NCI-H1092 treated with DMSO at 0.1 percent for 48 hours (cell line): ENCODE measurements at places on chromosomes 2 and 18.

DNA sequence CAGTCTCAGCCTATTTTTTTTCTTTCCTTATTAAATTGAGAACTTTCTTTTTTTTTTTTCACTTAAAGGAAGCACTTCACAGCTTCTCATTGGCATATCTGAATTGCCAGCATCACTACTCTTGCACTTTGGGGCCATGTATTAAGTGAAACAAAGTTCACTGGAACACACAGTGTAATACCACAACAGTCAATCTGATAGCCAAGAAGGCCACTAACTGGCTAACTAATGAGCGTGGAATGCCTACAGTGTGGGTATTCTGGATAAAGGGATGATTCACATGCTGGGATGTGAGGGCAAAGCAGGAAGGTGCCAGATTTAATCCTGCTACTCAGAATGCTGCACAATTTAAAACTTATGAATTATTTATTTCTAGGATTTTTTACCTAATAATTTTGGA lies 11.7 kb upstream of the C18orf63 start:
- DNase-seq: no peak

DNA sequence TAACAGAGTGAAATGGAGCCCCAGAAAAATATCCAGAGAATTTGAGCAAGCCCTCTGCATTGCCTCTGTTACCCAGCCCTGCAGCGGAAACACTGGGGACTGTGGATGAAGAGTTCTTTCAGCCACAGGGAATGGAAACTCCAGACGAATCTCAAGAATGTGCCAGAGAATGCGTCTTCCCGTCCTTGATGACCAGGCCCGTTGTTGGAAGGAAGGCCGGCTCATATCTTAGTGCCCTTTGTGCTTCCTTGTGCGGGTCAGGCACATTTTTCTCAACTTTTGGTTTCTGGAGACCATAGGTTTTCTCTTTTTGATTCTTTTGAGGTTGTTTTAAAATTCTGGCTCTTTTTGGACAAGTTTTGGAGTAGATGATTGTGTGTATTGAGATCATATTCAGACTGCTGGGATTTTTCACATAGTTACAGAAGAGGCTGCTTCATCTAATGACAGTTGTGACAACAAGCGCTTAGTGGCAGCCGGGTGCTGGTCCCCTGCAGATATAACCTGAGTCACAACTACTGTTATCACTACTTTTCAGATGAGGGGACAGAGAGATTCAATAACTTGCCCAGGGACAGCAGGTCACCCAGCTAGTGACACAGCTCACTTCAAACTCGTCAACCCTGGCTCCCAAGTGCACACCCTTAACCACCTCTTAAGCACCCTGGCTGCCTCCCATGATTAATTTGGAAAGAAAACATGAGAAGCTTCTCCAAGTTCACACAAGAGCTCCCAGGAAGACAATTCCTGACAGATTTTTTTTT lies 15.7 kb downstream of the MAL start:
- DNase-seq: no peak

GRCh38 chr2:159829376-159829775 lies 31.4 kb upstream of the CD302 start:
- no peak for DNase-seq

GRCh38 chr2:23207871-23208270 lies 177.1 kb upstream of the KLHL29 start:
- no peak for DNase-seq

GRCh38 chr2:226211439-226211838 lies 588.2 kb downstream of the IRS1 start:
- no peak for DNase-seq

GRCh38 chr2:237482485-237482884 lies 4.6 kb upstream of the MLPH start:
- peak; percentile 86 for DNase-seq

DNA sequence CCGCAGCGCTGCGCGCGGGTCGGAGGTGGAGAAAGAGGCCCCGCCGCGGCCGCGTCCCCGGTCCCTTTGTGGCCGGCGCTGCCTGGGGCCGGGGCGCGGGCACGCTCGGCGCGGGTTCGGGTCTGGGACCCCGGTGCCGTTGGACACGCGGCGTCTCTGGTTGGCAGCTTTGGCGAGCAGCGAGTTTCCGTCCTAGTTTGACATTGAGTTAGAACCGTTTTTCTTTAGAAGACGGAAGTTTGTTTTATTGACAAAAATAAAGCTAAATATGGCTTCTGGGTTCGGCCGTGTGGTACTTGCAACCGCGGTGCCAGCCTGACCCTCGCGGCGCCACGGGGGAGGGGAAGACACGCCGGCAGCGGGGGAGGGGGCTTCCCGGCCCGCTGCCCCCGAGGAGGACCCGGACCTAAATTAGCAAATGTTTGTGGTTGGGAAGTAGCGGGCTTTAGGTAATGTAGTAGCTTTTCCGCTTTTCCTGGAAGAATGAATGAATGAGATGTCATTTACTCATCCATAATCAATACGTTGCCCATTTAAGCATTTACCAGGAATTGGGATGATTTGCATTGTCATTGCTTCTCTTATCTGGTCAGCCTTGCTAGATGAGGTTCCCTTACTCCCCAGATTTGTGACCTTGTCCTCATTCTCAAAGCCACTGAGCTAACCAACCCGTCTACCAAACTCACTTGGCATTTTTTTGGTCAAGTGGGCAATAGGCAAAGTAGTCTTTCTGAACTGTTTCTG lies 530 bp downstream of the GALNT1 start:
- DNase-seq: peak; percentile 48
